Motor neuron (in vitro differentiated cells): ENCODE measurements at places on chromosomes 2 and 18. TPM values are rescaled to one million over a fixed set of nuclear protein-coding genes. Genes with fewer than 3 reads are reported as not detected.

The MC4R gene
- 0.33 and 0.56 TPM in 2 replicates for total RNA-seq

The TMEM200C gene
- 0.56 and 0.97 TPM in 2 replicates for total RNA-seq

The REV1 gene
- total RNA-seq, result 38.1 and 42.9 TPM in 2 replicates

The ZSWIM2 gene
- not detected in 2 replicates for total RNA-seq

The LIMS3 gene
- total RNA-seq, result 0.92 and 0.98 TPM in 2 replicates

The YPEL5 gene
- total RNA-seq, result 55.3 and 63.8 TPM in 2 replicates

The DSG1 gene
- total RNA-seq, result 0.17 TPM in 1 of 2 replicates, not detected in the other

The GALNT3 gene
- 3.6 and 4.6 TPM in 2 replicates for total RNA-seq

The MC5R gene
- 0.38 and 0.53 TPM in 2 replicates for total RNA-seq

The MALL gene
- 0.17 and 0.36 TPM in 2 replicates for total RNA-seq

The PLA2R1 gene
- 0.05 and 0.09 TPM in 2 replicates for total RNA-seq

The ELOA2 gene
- total RNA-seq, result 0.15 and 0.38 TPM in 2 replicates

The SDC1 gene
- total RNA-seq, result 15.5 and 26.2 TPM in 2 replicates

The AFTPH gene
- total RNA-seq, result 49.5 and 52.0 TPM in 2 replicates

The RAPGEF4 gene
- 3.3 and 3.8 TPM in 2 replicates for total RNA-seq

The RRM2 gene
- 73.1 and 90.5 TPM in 2 replicates for total RNA-seq

The SNORC gene
- 0.82 and 1.4 TPM in 2 replicates for total RNA-seq

The MATN3 gene
- total RNA-seq, result 0.41 and 0.48 TPM in 2 replicates

The DNAJC27 gene
- 5.2 TPM in 2 replicates for total RNA-seq

The ASPRV1 gene
- total RNA-seq, result 2.0 and 2.8 TPM in 2 replicates

The TNFAIP6 gene
- 0.68 TPM in 1 of 2 replicates, not detected in the other for total RNA-seq

The TSPYL6 gene
- total RNA-seq, result 0.43 and 0.56 TPM in 2 replicates

The GBX2 gene
- total RNA-seq, result 0.36 TPM in 1 of 2 replicates, not detected in the other

The C2orf92 gene
- total RNA-seq, result 14.3 and 20.2 TPM in 2 replicates

The FABP1 gene
- total RNA-seq, result 0.43 TPM in 1 of 2 replicates, not detected in the other

The ARHGEF4 gene
- 15.0 and 18.7 TPM in 2 replicates for total RNA-seq

The IL1RN gene
- 0.49 and 1.1 TPM in 2 replicates for total RNA-seq

The CCDC148 gene
- total RNA-seq, result 1.0 TPM in 2 replicates

The CERKL gene
- total RNA-seq, result 2.8 and 3.1 TPM in 2 replicates

The EGR4 gene
- not detected in 2 replicates for total RNA-seq

The PIGN gene
- 29.9 and 35.2 TPM in 2 replicates for total RNA-seq

The RGPD4 gene
- 0.07 TPM in 1 of 2 replicates, not detected in the other for total RNA-seq

The HOXD8 gene
- total RNA-seq, result 22.4 and 25.5 TPM in 2 replicates

The CTAGE1 gene
- total RNA-seq, result 0.20 TPM in 1 of 2 replicates, not detected in the other

The TIMM21 gene
- 25.2 and 30.3 TPM in 2 replicates for total RNA-seq

The TEX44 gene
- 0.44 and 0.71 TPM in 2 replicates for total RNA-seq

The TMEM169 gene
- total RNA-seq, result 67.8 and 68.1 TPM in 2 replicates

The RAX gene
- total RNA-seq, result 0.32 and 0.41 TPM in 2 replicates

The GLS gene
- total RNA-seq, result 70.1 and 86.5 TPM in 2 replicates

The ARHGAP25 gene
- total RNA-seq, result 4.7 and 5.1 TPM in 2 replicates

The LRRTM4 gene
- 24.3 and 24.8 TPM in 2 replicates for total RNA-seq
